Natural killer cell treated with Interleukin-12 subunit alpha and Interleukin-12 subunit beta and Interleukin-15 and Interleukin-18, amount 100 ng/mL, for 72 hours (primary cell): ENCODE measurements at places on chromosomes 12 and 14.
A peak's percentile ranks its signal among the peaks of the same experiment; 100 is the strongest.

DNA sequence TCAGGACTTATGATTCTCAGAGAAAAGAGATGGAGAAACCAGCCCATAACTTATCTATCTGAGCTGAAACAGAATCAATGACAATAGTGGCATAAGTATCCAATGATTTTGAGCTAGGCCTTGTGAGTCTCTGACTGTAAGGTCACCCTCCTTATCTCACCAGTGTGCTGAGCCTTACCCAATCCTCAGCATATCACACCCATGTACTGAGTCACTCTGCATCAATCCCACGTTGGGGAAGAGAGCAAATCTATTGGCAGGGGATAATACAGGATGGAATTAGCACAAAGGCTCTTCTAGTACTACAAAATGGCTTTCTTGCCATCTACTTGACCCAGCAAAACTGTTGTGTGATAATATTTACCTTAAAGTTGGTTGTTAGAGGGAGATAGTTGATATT is 997.8 kb downstream of the NRXN3 start:
- DNase-seq = no peak

- no peak for DNase-seq
These were observed 266.8 kb downstream of the TTC6 start for GRCh38 chr14:37862263-37862662.

DNA sequence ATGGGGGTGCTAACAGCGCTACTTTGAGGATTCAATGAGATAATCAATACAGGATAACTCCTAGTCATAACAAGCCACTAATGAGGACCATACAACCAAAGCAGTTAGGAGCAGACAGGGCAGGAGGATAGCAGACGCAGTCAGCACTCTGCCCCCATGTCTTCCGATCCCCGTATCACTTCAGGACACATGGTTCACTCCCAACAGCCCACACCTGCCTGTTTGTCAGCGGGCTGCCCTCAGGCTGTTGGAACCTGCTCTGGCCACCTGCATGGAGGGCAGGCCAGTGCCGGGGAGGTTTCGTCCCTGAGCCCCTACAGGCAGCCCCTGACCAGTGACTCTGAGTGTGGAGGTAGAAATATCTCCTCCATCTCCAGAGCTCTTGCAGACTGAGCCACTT is 37.1 kb upstream of the LTBP2 start:
- DNase-seq = no peak

DNA sequence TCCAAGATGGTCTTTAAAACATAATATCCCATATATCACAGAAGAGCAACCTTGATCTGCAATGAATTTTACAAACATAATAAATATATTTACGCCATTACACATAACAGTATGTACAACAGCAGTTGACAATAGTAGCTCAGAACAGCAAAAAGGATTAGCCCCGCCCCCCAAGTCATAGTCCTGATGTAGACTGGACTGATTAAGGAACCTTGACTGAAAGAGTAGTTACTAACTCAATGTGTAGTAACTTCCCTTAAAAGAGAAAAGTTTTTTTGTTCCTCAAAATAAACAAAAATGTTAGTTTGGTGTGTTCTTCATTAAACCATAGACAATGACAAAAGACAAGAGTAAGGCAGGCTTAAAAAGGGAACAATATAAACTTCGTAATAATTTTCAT is 44.5 kb downstream of the GTF2A1 start:
- DNase-seq = no peak

DNA sequence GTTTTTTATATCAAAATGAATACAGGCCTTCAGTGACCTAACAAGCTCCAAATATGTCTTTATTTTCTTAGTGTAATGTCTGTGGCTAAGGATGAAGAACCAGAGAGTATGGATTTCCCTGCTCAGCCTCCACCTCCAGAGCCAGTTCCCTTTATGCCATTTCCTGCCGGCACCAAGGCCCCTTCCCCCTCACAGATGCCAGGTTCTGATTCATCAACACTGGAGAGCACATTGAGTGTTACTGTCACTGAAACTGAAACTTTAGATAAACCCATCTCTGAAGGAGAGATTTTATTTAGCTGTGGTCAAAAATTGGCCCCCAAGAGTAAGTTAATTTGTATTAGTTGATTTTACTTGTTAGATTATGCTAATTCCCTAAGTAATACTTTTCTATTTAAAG is 61.0 kb downstream of the KIAA0586 start:
- no peak for DNase-seq

DNA sequence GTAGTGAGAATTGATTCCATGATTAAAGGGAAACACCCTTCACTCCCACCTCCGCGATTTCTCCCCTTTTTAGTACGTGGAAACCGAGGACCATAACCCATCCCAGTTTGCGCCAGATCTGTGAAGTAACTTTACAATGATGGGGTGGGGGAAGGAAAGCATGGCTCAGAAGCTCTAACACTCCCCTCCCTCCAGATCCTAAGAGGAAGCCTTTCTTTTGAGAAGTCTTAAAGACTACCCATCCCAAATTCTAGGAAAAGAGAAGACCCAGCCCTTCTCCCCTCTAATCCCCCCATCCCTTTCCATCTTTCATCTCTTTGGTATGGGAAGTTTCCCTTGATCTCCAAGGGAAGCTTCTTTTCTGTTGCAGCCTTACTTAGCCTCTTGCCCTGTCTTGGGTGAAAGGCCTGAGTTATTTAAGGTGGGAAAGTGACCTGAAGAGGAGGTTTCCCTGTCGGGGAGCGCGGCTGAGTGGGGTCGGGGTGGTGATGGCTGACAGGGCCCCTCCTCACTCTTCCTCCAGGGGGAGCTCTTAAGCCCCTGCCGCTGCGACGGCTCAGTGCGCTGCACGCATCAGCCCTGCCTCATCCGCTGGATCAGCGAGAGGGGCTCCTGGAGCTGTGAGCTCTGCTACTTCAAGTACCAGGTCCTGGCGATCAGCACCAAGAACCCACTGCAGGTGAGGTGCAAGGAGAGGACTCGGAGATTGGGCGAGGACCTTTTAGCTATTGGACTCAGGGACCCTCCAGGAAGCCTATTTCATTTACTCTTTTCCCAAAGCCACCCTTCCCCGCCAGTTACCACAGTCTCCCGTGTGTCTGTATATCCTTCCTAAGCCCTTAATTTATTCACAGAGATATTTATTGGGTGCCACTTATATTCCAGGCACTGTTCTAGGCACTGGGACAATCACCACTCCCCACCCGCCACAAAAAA is 1.8 kb downstream of the MARCHF9 start:
- peak; percentile 76 for DNase-seq

DNA sequence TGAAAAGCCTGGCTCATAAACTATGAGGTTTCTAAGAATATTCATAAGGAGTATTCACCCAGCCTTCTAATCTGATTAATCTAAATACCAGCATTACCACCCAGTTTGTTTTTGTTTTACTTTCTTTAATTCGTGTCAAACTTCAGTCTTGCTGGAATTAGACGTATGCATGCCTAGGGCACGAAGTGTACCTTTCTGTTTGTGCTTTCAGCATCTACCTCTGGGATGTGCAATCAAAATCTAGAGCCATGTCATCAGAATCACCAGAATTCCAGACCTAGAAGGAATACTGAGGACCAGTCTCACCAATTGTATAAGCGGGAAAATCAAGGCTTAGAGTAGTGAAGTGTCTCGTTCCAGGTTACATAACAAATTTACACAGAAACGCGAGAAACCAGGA is 57.3 kb downstream of the KITLG start:
- DNase-seq = no peak

DNA sequence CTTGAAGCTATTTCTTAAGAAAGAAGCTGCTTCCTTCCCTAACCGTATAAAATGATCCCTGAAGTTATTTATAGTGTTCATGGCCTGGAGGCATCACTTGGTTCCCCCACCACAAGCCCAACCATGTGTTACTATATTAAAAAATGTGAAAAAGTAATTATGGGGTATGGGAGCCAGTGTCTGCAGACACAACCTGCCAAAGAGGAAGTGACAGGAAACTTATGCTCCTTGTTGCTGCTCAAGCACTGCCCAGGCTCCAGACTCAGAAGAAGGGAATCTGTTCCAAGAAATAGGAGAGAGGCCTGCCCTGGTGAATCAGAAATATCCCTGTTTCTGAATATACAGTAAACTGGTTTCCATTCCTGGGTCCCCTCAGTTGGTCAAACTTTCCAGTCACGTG is 217.2 kb upstream of the BMP4 start:
- no peak for DNase-seq

DNA sequence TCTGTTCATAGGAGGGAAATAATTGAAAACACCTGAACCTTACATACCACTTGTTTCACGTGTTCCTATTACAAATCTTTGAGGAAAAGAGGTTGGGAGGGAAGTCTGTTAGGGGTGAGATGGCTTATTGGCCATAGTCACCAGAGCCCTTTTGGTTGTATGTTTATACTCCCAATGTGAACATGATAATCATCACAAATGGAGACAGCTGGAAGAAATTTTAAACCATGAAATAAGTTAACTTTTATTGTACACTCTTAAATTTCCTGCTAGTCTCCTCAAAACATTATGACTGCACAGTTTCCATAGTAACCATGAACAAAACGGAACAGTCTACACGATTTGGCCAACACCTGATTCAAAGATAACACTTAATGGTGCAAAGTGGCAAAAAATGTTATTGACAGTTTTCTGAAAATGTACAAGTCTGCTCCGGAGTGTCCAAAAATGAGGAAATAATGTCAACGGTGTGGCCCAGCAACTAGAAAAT is 56.9 kb downstream of the LMNTD1 start:
- no peak for DNase-seq

GRCh38 chr14:41609704-41610183 is 3.1 kb downstream of the LRFN5 start:
- no peak for DNase-seq

- no peak for DNase-seq
These were observed 137.8 kb downstream of the SLC25A21 start for GRCh38 chr14:37034410-37035285.

DNA sequence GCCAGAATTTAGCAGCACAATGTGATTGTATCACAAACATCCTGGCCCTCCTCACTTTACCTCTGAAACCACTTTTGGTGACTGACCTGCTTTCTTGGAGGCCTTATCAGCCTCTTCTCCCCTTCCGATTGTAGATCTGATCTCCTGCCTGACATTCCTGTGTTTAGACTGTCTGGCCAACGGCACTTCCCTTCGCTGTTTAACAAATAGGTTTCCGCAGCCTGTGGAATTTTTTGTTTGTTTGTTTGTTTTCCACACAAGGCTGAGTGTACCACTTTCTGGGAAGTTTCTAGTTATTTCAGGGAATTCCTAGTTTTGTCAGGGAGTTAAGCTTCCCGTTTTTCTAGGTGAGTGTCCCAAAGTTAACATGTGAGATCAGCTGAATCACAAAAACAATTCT is 65.9 kb upstream of the CDKN3 start:
- no peak for DNase-seq

GRCh38 chr14:69710378-69710777 is 56.6 kb upstream of the SRSF5 start:
- no peak for DNase-seq

DNA sequence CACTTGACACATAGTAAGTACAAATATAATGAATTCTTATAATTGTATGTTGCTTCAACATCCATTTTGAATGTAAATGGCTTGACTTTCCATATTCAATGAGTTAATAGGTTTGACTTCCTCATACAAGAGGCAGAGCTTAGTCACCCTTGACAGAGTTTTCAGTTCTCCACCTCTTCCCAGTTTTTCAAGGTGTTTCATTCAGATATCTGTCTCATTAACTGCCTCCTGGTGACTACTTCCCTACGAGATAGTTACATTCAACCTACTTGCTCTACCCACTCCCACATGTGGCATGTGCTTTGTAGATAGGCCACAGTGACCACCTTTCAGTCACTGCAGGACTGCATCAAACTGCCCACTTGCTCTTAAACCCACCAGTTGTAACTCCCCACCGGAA is 60.0 kb downstream of the MYF5 start:
- no peak for DNase-seq

- DNase-seq = no peak
These were observed 49.7 kb downstream of the FAM222A start for GRCh38 chr12:109763201-109763841.

- DNase-seq = peak; percentile 23
These were observed 1.8 kb downstream of the SMIM41 start for GRCh38 chr12:52081263-52081733.

GRCh38 chr14:102203382-102203781 is 63.7 kb downstream of the WDR20 start:
- DNase-seq = no peak

DNA sequence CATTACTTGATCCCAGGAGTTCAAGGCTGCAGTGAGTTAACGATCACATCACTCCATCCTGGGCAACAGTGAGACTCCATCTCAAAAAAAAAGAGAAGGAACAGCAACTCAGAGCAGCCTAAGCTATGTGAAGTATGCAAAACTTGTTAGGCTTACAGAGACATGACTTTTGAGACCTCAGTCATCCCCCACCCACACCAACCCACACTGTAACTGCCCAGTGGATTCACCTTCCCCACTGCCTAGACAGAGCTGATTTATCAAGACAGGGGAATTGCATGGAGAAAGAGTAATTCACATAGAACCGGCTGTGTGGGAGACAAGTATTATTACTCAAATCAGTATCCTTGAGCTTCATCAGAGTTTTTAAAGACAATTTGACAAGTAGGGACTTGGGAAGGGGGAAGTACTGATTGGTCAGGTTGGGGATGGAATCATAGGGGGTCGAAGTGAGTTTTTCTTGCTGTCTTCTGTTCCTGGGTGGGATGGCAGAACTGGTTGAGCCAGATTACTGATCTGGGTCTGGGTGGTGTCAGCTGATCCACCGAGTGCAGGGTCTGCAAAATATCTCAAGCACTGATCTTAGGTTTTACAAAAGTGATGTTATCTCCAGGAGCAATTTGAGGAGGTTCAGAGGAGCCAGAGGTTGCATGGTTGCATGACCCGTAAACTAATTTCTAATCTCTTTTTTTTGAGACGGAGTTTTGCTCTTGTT is 6.2 kb upstream of the WDR89 start:
- DNase-seq = no peak

GRCh38 chr12:100715976-100716944 is 78.3 kb upstream of the ANO4 start:
- no peak for DNase-seq

GRCh38 chr14:69263364-69263763 is 3.4 kb downstream of the GALNT16 start:
- DNase-seq = no peak

GRCh38 chr14:37864861-37865718 is 269.7 kb downstream of the TTC6 start:
- DNase-seq = no peak

- DNase-seq = no peak
These were observed 148.2 kb downstream of the TMEM30B start for GRCh38 chr14:61132894-61133293.

- DNase-seq = peak; percentile 61
These were observed 157.4 kb upstream of the HMGA2 start for GRCh38 chr12:65666876-65667275.

GRCh38 chr12:1491983-1492697 is 102.2 kb downstream of the FBXL14 start:
- peak; percentile 23 for DNase-seq
